ENCODE measurements at places on chromosomes 12 and 14. TPM values are rescaled to one million over a fixed set of nuclear protein-coding genes. Genes with fewer than 3 reads are reported as not detected.

The SIX6 gene
- total RNA-seq, result not detected

The SYCP3 gene
- not detected for total RNA-seq

The MIP gene
- total RNA-seq, result not detected

The HEATR5A gene
- total RNA-seq, result 50.7 TPM

The TOMM20L gene
- total RNA-seq, result not detected

The ESYT1 gene
- total RNA-seq, result 138 TPM

The CHGA gene
- not detected for total RNA-seq

The BICDL1 gene
- total RNA-seq, result 7.3 TPM

The PDZRN4 gene
- not detected for total RNA-seq

The TCL1B gene
- total RNA-seq, result not detected

The CKAP4 gene
- 392 TPM for total RNA-seq

The KIF26A gene
- total RNA-seq, result 1.4 TPM

The SLC41A2 gene
- total RNA-seq, result 35.6 TPM

The NTS gene
- total RNA-seq, result 1.2 TPM

The KSR2 gene
- total RNA-seq, result 0.98 TPM

The AICDA gene
- total RNA-seq, result not detected

The KLHDC1 gene
- 0.94 TPM for total RNA-seq

The KCNC2 gene
- total RNA-seq, result not detected

The PTPN11 gene
- total RNA-seq, result 128 TPM

The ALKBH1 gene
- 15.2 TPM for total RNA-seq

The OR6C2 gene
- not detected for total RNA-seq

The KRT3 gene
- 0.43 TPM for total RNA-seq

The SLC6A15 gene
- total RNA-seq, result 14.0 TPM

The FIGNL2 gene
- total RNA-seq, result 6.7 TPM

The KRT72 gene
- not detected for total RNA-seq

The MAP1LC3B2 gene
- 5.2 TPM for total RNA-seq

The SYNDIG1L gene
- total RNA-seq, result not detected

The TAS2R19 gene
- total RNA-seq, result 3.1 TPM

The MIPOL1 gene
- total RNA-seq, result 11.9 TPM

The RBM19 gene
- 32.3 TPM for total RNA-seq

The KCNK10 gene
- 0.14 TPM for total RNA-seq

Measured in astrocyte (in vitro differentiated cells and primary cell).